Activated CD4-positive, alpha-beta T cell treated with anti-CD3 and anti-CD28 coated beads for 36 hours (primary cell): ENCODE measurements at places on chromosomes 11 and 22.

DNA sequence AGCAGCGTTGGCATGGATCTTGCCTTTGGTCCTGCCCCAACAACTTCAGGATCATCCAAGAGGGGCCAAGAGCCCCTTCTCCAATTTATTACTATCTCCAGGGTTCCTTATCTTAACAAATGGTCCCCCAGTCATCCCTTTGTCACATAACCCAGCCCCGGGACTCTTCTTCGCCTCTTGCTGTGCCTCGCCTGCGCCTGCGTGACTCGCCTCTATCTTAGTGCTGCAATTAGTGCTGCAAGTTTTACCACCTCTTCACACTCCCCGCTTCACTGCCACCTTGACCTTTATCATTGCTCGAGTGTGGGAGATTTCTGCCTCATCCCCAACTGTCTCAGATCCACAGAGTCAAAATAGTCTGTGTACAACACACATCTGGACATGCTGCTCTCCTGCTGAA, 4.0 kb upstream of the IGSF22 start:
- no peak for DNase-seq

GRCh38 chr11:133164986-133165385, 367.3 kb downstream of the OPCML start:
- no peak for DNase-seq

DNA sequence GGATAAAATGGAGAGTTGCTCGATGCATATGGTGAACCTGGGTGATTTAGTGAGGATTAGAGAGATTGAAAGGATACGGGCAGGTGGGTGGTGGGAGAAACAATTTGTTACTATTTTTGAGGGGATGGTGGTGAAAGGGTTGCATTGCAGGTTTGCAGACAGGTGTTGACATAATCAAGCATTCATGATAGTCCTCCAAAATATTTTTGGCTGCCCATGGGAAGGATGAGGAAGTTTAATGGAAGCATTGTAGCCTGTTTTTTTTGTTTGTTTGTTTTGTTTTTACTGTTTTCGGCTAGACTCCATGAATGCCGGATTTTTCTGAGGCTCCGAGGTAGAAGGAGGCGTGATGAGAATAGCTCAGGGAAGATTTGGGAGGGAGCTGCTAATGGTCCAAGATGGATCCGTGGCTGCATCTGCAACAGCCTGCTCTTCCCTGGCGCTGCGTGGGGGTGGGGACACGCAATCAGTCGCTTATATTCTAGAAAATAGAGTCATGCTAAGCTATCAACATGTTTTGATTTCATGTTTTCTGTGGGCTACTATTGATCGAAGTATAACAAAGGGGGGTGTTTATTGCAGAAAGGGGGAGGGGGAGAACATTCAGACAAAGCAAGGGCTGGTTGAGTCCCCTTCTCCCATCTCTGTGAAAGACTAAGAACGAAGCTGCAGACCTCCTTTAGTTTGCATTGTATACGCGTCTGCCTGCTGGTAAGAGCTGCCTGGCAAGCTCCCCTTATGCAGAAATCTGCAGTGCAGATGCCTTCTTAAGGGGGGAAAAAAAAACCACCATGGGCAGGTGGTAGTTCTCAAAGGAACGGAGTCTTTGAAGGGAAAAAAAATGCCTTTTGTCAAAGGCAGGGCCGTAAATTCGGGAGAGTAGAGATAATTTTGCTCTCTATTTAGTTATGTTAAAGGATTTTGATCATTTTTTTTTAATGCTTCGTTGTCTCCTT, 1.0 kb downstream of the RTN3 start:
- DNase-seq: peak; percentile 52

GRCh38 chr11:35932681-35933319, 11.1 kb upstream of the LDLRAD3 start:
- DNase-seq: no peak

DNA sequence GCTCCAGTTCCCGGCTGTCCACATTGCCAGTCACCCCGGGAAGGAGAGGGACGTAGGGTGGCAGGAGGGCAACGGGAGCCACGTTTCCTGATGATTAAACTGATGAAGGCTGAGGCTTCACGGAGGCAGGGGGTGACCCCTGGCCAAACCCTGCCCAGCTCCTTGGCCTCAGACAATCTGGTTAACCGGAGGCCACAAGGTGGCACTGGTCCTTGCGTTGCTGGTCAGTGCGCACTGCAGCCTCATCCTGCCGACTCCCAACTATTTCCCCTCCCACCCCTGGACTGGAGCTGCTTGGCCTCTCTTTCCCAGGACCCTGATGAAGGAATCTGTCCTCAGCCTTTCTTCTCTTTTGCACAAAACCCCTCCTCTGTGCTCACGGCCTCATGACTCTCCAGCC, 75.3 kb downstream of the PDE2A start:
- DNase-seq: no peak

DNA sequence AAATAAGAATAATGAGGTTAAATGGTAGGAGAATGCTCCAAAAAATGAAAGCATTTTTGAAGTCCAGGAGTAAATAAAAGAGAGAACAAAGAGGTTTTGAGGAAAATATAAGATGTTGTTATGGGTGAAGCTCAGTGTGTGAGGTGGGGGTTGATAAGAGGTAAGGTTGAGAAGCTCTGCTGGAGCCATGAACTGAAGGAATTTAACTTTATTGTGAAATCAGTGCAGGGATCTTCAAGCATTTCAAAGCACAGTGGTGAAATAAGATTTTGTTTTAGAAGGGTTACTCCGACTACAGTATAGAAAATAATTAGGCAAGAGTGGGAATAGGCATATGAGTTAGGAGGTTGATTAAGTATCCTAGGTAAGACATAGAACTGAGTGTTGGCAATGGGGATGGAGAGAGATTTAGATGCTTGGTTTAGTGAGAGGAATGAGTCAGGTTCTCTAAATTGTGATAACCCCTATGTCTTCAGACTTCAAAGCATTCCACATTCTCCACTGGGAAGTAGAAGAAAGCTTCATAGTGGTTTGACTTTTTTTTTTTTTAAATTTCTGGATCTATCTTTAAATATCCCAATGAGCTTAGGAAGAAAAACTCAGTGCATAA, 403.2 kb downstream of the AASDHPPT start:
- no peak for DNase-seq

DNA sequence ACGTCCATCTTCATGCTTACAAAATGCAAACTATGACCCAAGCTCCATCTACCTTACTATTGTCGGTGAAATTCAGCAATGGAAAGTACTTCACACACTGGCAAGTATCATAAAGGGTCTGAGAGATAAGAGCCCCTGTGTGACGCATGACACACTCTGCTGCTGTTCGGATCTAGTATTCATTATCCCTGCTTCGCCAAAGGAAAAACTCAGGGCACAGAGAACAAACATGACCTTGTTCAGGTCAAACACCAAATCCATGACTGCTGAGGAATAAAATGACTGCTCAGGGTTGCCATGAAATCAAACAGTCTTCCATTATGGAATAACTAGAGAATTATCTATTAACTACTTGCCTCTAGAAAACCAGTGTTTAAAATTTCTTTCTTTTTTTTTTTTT, 73.0 kb downstream of the MICAL3 start:
- DNase-seq: no peak

DNA sequence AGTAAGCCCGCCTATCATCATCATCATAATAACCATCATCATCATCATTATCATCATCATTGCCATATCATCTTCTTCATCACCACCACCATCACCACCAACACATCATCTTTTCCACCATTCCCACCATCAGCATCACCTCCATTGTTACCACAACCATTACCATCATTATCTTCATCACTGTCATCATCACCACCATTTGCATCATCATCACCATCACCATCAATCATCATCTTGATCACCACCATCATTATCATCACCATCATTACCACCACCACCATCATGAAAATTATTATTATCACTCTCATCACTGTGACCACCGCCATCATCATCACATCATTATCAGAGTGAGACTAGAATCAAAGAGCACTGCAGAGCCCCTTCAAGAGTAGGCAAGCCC, 199.4 kb upstream of the SEZ6L start:
- DNase-seq: no peak

GRCh38 chr22:40522141-40522540, 114.4 kb downstream of the MRTFA start:
- DNase-seq: no peak

GRCh38 chr11:119432484-119433357, 9.7 kb upstream of the THY1 start:
- DNase-seq: no peak

DNA sequence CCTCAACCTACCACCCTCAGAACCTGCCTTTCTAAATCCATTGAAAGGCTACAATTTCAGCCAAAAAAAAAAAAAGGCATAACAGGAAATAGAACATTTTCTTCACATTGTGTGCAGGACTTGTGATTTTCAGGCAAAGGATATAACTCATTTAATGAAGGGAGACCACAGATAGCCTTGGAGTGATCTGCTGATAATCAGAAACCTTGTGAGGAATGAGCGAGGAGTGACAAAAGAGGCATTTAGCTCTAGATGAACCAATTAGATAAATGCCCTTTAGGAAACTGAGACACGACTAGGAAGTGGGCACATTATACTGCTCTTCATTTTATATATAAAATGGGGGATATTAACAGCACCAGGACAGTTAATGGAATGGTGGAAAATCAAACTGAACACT, 216.5 kb upstream of the GRIA4 start:
- no peak for DNase-seq

DNA sequence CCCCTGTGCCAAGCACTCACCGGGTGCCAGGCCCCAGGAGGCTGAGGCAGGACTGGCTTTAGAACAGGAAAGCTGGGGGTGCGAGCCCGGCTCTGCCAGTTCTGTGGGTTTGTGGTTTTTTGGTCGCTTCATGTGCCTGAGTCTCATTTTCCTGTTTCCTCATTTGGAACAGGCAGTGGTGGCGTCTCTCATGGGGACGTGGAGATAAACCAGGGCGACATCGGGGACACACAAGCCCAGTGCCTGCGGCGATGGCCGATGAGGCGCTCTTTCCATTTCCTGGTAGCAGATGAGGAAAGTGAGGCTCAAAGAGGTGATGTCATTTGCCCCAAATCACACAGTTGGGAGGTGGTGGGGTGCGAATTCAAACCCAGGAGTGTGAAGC, 20.8 kb upstream of the CHKA start:
- DNase-seq: peak; percentile 83

DNA sequence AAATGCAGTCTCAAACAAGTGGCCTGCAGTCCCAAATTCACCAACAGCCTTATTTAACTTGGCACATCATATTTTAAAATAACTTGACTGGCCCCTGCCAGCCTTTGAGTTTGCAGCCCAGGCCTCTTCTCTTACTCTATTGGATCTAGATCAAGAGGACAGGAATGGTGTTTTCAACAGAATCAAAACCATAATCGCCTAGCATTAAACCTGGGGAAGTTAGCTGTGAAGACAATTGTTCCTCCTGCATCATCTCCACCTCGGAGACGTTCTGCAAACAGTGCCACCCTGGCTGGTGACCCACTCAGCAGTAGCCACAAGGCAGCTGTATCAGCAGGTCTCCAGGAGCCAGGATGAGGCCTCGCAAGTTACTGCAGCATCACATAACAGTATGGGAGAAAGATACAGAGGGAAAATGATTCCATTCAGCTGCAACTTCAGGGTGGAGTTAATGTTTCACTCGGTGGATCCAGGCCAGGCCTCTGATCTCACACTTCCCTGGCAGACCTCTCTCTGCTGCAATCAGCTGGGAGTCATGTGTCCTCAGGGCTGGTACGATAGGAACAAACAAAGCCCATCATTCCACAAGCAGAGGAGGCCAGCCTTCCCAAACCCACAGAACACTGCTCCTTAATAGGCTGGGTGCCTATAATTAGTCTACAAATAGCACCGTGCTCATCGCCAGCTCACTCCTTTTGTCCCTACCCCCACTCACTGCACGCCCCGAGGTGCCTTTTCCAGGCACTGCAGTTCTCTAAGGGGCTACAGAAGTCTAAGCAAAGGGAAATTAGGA, 18.6 kb upstream of the SCN2B start:
- no peak for DNase-seq

GRCh38 chr11:24755260-24755839, 258.5 kb downstream of the LUZP2 start:
- DNase-seq: no peak

- peak; percentile 40 for DNase-seq
Measured at GRCh38 chr11:16795146-16795545, 56.7 kb downstream of the C11orf58 start.

GRCh38 chr22:39433476-39434242, 23.2 kb upstream of the MGAT3 start:
- no peak for DNase-seq

- no peak for DNase-seq
Measured at GRCh38 chr11:71321433-71322191, 69.2 kb upstream of the SHANK2 start.

DNA sequence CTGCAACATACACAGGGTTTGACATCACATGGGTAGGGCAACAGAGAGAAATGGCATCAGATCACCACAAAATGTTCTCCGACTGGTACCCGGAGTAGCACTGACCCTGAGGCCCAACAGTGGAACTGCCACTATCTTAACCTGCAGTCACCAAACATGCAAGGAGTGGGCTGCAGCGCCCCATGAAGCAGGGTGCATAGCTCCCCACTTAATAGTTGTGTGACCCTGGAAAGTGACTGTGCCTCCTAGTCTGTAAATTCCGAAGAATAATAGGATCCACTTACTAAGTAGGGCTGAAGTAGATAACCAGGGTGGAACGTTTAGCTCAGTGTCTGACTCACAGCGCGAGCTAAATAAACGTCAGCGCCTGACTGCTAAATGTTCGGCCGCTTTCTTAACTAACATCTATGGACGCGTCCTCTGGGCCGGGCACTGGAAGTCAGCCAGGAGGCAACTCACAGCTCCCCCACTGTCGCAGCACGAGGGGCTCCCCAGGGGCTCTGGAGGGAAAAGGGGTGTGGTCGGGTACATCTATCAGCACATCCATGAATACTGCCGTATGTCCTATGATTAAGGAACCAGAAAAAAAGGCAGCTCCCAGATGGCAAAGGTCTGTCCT, 777 bp downstream of the LTO1 start:
- peak; percentile 48 for DNase-seq

DNA sequence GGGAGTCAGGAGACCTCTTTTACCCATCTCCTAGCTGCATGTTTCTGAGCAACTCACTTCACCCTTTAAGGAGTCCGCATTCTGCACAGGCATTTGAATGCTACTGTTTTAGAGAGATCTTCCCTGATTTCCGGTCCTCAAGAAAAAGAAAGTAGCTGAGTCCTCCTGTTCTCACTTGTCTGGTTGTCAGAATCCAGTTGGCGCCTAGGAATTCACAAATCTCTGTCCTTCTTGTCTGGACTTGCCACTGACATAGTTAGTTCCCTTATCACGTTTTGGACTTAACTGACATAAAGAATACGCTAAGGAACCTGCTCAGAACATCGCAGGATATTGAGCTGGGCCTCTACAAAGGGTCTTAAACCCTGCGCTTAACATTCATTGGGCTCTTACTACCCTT, 61.3 kb upstream of the OR5P2 start:
- no peak for DNase-seq

DNA sequence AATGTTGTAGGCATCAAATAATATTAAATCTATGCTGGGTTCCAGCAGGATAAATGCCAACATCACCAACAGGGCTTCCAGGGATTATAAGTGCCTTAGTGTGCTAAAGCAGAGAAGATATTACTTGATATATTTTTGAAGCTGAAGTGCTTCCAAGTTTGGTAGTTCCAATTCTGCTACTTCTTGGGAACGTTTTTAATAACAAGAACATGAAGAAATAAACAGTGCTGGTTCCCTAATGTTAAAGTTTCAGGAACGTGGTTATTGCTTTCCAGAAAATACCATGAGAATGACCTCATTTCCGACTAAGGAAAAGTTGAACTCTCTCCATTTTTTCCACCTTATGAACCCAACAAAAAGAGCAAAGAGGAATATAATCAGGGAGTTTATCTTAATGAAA, 4.6 kb upstream of the RNF185 start:
- no peak for DNase-seq

- no peak for DNase-seq
Measured at GRCh38 chr11:86374069-86374468, 618 bp upstream of the CCDC81 start.
